ENCODE measurements at places on chromosomes 5 and 9.

- DNase-seq = no peak
These were observed 153.4 kb downstream of the PIK3R1 start for GRCh38 chr5:68369023-68369359.

DNA sequence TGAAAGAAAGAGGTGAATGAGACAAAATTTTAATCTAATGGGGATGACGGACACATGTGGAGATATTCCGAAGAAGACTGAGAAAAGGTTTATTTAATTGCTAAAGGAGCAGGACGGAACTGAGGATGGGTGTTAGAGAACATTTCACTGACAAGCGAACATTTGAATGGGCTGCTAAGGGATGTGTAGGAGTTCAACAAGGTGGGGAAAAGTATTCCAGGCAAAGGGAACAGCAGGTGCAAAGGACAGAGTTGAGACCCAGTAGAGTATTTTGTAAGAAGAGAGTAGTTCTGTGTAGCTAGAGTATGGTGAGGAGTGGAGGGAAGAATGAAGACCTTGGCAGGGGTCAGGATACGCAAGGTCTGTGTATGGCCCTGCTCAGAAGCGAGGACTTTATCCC, 47.4 kb upstream of the FRRS1L start:
- no peak for DNase-seq

- DNase-seq = no peak
These were observed 955.3 kb upstream of the WWC1 start for GRCh38 chr5:167336161-167336560.

GRCh38 chr5:45105491-45105994, 296.8 kb downstream of the MRPS30 start:
- no peak for DNase-seq

DNA sequence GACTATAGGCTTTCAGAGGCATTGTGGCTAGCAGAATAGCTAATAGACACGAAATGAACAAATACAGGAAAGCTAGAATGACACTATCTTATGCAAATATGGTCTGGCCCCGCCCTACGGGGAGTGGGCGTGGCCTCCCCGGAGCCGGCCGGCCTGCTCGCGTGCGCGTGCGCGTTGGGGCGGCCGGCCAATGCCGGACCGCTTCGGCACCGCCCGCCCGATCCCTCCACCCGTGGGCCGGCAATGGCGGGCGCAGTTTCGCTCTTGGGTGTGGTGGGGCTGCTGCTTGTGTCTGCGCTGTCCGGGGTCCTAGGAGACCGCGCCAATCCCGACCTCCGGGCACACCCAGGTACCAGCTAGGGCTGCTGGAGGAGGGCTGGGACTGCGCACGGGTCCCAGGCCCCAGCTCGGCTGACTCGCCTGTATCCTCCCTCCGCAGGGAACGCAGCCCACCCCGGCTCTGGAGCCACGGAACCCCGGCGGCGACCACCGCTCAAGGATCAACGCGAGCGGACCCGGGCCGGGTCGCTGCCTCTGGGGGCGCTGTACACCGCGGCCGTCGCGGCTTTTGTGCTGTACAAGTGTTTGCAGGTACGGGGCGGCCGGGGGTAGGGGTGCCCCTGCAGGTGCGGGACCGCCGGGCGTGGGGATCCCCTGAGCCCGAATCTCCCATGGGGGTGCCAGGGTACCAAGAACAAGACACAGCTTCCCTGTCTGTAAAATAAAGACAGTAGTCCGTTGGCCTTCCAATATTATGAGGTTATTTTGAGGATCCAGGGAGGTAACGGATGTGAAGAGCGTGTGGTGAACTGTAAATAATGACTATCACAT, at the start of gene CCDC107:
Gene CCDC107, plus strand, starts transcription at position 156 of the 831 bp plus-strand sequence. Its CDS starts 88 bp downstream, at position 244.
- peak; percentile 86 for DNase-seq

DNA sequence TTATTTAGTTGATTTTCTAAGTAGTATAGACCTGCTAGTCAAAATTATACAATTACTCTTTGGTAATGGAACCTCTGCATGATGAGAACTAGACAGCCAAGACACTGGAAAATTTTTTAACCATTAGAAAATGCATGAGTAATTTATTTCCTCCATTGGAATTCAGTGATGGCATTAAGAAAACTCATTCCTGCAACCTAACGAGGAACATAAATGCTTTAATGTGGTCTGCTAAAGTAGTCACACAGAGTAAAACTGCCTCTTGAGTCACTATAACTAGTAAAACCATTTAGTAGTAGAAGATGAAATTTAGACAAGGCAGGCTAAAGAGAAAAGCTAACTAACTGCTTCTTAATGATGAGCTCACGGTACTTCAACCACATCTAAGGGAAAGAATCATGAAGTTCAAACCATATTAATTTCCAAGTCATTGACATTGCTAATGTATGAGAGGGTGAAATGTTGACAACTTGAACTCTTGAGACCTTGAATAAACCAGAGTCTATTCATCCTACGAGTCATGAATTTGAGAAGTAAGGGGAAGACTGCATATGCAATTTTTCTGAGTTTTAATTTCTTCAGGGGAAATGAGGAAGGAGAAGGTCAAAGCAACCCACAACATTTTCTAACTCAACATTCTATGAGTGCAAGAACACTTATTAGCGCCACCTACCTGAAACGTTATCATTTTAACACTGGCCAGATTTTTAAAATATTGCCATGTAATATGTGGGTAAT, 74.4 kb downstream of the GLIS3 start:
- no peak for DNase-seq

- no peak for DNase-seq
These were observed 159.8 kb downstream of the SMARCA2 start for GRCh38 chr9:2174911-2175310.

DNA sequence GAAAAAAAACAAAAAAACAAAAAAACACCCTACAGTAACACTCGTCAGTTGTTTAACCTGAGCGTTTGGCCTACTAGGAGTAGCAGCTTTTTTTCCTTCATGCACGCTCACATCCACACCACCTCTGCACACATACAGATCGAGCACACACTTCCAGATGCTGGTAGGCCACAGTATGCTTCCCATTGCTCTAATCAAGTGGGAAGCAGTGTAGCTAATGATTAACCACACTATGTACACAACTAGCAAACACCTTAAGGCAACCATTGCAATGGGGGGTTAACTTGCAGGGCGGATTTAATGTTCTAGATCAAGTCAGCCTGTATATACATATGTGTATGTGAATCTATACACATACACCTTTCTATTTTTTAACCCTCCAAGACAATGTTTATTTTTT, 65.5 kb upstream of the GLRX start:
- no peak for DNase-seq

- no peak for DNase-seq
These were observed 25.2 kb downstream of the IL12B start for GRCh38 chr5:159304961-159305595.

DNA sequence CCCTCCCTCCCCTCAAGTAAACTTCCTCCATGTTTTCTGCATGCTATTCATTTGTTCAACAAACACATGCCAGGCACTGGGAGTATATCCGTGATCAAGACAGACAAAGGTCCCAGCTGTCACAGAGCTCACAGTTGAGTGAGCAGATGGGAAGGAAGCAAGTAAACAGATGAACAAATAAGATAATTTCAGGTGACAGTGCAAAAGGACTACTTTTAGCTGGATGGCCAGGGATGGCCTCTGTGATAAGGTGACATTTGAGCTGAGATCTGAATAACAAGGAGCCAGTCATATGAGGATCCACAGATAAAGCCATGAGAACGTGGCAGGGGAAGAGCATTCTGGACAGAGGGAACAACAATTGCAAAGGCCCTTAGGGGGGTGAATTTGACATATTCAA, 121.7 kb upstream of the RAD23B start:
- no peak for DNase-seq

GRCh38 chr5:108670591-108671289, 77.0 kb upstream of the FER start:
- DNase-seq = no peak

DNA sequence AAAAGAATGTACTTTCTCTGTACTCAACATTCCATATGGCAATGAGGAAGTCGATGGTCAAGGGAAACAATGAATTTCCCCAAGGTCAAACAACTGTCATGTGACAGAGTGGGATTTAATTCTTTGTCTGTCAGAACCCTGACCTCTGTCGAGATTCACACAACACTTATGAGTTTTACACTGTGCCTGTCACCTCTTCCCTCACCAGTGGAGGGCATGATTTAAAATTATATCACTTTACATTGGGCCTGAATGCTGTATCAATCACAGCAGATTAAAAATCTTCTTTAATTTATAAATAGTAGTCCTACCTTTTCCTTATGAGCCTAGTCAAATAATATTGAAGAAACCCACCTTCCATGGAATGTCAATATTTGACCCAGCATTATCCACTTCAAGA, 276.7 kb downstream of the CDH10 start:
- no peak for DNase-seq

- DNase-seq = no peak
These were observed 17.6 kb downstream of the TEK start for GRCh38 chr9:27126670-27127069.

GRCh38 chr9:130526854-130527650, 52.3 kb upstream of the FUBP3 start:
- DNase-seq = no peak

DNA sequence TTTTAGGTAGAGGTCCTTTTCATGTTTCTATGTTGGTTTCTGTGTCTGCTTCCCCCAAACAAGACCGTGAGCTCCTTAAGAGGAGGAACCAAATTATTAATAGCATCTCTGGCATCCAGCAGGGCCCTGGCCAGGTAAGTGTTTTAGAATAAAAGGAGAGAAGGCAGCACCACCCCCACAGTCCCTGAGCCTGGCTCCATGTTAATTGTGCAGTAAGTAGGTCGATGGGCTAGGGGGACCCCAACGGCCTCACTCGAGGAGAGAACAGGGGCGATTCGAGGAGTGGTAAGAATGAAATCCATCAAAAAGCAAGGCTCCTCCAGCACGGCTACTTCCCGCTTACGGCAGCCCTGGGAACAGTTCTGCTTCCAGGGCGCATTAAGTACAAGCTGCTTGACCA, 67.0 kb downstream of the GABBR2 start:
- no peak for DNase-seq

DNA sequence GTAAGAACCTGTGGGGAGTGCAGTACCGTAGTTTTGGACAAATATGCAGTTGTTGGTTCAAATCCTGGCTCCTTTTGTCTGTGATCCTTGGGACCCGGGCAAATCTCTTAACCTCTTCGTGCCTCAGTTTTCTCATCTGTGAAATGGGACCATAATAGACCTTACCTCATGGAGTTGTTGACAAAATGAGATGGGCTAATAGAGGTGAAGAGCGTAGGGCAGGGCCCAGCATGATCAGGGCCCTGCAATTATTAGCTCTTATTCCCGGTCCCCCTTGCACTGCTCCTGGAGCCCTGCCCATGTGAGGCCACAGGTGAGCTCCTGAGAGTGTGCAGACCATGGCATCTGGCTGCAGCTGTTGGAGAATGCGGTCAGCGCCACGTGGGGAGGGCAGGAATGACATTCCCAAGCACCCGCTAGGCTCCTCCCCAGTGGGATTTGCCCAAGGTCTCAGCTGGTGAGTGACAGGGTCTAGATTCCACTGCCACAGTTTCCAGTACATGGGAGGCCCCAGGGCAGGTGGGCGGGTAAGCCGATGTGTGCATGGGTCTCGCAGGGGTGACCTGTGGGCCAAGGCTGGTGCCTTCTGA, 41.0 kb downstream of the NEK6 start:
- no peak for DNase-seq

GRCh38 chr9:6068983-6069382, 53.6 kb upstream of the RANBP6 start:
- DNase-seq = no peak

- no peak for DNase-seq
These were observed 2.7 kb downstream of the PCDHGC3 start for GRCh38 chr5:141478321-141478945.

DNA sequence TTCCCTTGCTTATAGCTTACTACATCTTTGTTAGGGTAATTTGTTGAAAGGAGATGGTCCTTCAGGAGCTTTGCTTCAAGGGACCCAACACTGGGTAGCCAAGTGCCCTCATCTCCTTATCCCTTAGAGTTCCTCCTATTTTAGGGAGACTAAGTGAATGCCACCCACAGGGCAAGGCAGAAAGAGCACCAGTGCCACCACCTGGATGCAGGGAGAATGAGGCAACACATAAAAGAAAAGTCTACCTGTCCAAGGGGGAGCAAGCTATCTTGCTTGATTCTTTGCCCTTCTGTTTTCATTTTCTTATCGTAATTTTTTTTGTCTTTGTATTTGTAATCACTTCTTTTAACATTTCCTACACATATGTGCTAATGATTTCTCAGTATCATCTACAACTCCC, 205.5 kb downstream of the NPR3 start:
- no peak for DNase-seq

- no peak for DNase-seq
These were observed 25.8 kb upstream of the CD180 start for GRCh38 chr5:67222243-67223025.

GRCh38 chr5:82111191-82111590, 139.4 kb downstream of the ATG10 start:
- DNase-seq = no peak

- no peak for DNase-seq
These were observed 34.7 kb upstream of the MYO10 start for GRCh38 chr5:16970826-16971225.

DNA sequence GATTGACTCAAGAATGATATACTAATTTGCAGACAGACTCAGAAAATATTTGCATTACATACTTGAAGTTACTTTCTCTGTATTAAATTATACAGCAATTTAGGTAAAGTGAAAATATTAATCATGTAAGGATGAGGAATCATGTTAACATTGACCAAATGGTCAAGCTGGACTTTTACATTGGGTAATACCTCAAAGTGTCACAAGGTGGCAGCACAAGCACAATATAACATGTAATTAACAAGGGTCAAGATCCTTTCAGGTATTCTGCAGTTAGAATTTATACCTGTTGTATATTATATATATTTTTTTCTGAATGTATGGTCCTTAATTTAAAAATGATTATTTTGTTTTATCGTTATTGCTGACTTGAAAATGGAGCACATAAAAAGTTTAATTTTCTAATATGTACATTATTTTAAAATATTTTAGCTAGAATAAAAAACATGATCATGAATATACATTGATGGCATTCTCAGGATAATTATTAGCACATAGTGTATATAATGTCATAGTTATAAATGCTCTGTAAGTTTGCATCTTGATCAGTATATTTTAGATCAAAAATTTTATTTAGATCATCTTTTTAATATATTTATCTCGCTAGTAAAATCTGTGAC, 8.6 kb downstream of the HAPLN1 start:
- DNase-seq = peak; percentile 27

- DNase-seq = no peak
These were observed 200.7 kb downstream of the SLC12A2 start for GRCh38 chr5:128284236-128284635.

- DNase-seq = no peak
These were observed 8.9 kb upstream of the AIF1L start for GRCh38 chr9:131087354-131087893.
